Activated CD8-positive, alpha-beta memory T cell treated with anti-CD3 and anti-CD28 coated beads, Interleukin-2, amount 10 ng/mL, durations not matched to agents 7 days and 5 days (primary cell): ENCODE measurements at places on chromosomes 2 and 18. TPM values are rescaled to one million over a fixed set of nuclear protein-coding genes. Genes with fewer than 3 reads are reported as not detected.

DNA sequence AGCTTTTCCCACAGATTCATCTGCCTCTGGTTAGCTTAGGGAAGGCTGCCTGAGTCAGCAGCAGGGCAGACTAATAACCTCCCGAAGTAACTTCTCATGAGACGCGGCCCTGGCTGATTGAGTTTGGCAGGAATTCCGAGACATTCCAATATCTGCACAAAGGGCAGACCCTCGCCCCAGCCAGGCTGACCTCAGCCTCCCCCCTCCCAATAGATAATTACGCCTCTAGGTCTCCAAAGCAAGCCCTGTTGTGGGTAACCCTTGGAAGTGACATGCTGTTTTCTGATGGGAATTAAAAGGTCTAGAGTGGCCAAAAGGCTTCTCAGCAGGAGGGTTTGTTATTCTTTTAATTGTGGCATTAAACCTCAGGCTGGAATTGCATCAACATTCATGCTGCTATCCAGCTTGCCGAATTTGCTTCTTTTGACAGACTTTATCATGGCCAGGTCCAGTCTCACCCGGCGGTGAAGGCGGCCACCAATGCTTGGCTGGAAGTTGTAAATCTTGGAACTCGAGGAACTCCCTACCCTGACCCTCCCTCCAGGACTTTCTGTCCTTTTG, 98.0 kb upstream of the SLC14A2 start:
- H3K4me1 ChIP-seq = peaks cover 8% of the 10 kb centered on the region
- H3K4me3 ChIP-seq = no peak overlapping the region
- H3K36me3 ChIP-seq = no peaks in the 10 kb centered on the region
- DNase-seq = no peak

DNA sequence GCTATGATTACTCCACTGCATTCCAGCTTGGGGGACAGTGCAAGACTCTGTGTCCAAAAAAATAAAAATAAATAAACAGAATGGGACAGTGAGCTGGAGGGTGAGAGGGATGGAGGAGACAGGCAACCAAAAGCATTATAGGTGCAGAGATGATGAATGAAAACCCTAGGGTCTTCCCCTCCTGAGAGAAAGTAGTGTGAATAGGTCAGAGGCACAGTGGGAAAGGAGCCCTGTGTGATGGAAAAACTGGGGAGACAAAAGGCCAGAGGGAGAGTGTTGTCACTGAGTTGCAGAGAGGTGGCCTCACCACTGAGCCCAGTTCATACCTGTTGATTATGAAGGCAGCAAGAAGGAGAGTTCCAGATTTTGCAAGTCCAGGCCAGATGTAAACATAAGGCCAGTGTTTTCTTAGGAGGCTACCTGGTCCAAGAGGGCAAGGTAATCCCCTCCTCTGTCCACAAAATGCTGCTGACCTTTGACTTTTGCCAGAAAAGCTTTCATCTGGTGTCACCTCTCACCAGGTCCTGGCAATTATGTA, 17.6 kb upstream of the AGFG1 start:
- H3K4me3 ChIP-seq = no peak overlapping the region
- no peak overlapping the region for H3K27ac ChIP-seq
- DNase-seq = no peak
- H3K36me3 ChIP-seq = no peaks in the 10 kb centered on the region
- H3K4me1 ChIP-seq = peaks cover 3% of the 10 kb centered on the region

GRCh38 chr2:182597570-182598295, 118.3 kb upstream of the DNAJC10 start:
- H3K36me3 ChIP-seq = no peaks in the 10 kb centered on the region
- H3K4me3 ChIP-seq = no peak overlapping the region
- DNase-seq = no peak
- no peaks in the 10 kb centered on the region for H3K4me1 ChIP-seq

The FBXO15 gene
- 0.23 TPM for total RNA-seq

The DSG1 gene
- total RNA-seq = not detected
